NCI-H2171 (cell line): ENCODE measurements at places on chromosomes 11 and 22.

GRCh38 chr11:74011360-74012073 is 2.6 kb upstream of the UCP3 start:
- DNase-seq, result no peak

DNA sequence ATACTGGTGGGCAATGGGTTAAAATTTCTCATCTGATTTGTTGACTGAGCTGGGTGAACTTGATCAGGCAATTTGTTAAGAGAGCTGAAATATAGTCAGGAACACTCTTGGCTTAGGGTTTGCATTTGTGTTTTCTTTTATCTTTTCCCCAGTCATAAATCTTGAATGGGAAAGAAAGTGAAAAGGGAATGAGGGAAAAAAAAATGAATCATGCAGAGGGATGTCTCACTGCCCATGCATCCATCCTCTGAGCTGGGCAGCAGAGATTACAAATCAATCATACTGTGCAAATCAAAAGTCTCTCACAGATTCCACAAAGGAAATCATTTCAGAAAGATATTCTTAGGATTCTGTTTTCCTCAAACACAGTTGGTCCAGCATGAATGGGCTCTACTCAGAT is 174.2 kb upstream of the MPPED2 start:
- DNase-seq, result no peak

- DNase-seq, result no peak
These were observed 19.0 kb upstream of the PRODH start for GRCh38 chr22:18954990-18955571.

GRCh38 chr11:16240687-16241086 is 115.7 kb downstream of the SOX6 start:
- DNase-seq, result no peak
